ENCODE measurements at places on chromosomes 4 and X.

DNA sequence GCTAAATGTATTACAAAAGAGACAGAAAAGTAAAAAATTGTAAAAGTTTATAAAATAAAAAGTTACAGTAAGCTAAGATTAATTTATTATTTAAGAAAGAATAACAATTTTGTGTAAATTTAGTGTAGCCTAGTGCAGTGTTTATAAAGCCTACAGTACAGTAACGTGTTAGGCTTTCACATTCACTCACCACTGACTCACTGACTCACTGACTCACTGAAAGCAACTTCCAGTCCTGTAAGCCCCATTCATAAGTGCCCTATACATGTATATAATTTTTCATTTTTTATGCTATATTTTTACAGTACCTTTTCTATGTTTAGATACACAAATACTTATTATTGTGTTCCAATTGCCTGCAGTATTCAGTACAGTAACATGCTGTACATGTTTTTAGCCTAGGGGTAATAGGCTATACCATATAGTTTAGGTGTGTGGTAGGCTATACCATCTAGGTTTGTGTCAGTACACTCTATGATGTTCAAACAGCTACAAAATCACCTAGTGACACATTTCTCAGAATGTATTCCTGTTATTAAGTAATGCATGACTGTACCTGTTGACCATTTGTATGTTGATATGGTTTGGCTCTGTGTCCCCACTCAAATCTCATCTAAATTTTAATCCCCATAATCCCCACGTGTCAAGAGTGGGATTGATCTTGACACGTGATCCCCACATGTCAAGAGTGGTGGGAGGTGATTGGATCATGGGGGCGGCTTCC is 57.9 kb downstream of the CFAP299 start:
- DNase-seq: peak; percentile 12

DNA sequence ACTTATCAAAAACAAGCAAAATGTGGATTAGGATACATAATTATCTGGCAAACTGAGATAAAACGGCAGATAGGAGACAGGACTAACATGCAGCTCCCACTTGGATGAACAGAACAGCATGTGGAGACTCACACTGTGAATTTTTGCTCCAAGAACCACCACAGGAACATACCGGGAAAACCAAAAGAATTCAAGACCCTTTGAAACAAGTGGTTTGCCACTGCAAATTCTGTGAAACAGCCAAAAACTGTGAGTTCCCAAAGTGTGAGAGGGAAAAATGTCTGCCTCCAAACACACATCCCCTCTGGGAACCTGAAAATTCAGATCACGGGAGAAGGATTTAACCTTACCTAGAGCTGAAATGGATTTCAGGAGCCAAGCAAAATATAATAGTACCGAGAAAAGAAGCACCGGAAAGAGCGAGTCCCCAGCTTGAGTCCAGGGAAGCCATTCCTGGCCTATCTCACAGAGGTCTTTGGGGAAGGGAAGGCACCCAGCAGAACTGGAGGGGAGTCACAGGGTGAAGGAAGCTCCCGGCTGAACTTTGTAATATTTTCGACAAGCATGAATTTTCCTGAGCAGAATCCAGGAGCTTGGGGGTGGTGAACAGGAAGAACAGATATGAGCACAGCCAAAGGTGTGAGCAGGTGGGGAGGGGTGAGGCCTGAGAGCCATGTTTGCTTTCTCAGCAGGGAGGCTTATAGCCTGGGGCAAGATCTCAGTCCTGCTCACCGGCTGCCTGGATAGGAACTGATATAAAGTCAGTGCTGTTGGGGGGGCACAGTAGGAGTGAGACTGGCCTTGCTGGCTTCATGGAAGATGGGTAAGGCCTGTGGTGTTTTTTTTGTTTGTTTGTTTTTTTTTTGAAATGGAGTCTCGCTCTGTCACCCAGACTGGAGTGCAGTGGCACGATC is 23.9 kb downstream of the MANBA start:
- no peak for DNase-seq

DNA sequence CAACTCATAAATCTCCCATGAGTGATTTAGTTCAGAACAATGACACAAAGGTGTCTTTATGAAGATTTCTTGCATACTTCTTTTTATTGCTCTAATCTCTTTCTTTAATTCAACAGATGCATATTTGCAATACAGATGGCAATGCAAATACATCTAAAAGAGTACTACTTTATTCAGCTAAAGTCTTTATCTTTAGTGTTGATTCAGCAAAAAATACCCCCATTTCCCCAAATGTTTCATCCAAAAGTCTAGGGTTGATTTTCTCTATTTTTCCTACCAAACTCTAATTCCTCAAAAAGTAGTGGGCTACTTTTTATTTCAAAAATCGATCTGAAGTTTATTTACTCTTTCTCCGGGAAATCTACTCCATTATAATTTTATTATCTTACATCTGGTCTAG is 1055.2 kb downstream of the STIM2 start:
- no peak for DNase-seq

- no peak for DNase-seq
Observed at GRCh38 chrX:98371994-98372393, 1488.3 kb downstream of the RPA4 start.

- DNase-seq: no peak
Observed at GRCh38 chr4:125244848-125245450, 69.8 kb upstream of the FAT4 start.

DNA sequence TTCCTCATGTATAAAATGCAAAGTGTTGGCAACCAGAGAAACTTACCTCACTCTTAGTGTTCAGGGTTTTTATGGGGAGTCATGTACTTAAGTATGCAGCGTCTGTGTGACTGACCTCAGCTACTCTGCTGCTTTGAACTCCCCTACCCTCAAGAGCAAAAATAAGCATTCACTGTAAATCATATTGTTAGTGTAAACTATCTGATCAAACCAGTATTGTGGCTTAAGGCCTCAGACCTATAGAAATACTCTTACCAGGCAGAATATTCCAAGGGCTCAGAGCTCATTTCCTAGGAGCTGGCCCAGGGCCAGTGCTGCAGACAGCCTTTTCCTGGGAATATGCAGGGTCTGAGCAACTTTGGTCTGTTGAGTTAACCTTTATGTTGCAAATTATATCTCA is 453.1 kb downstream of the CCSER1 start:
- DNase-seq: no peak

GRCh38 chr4:17780501-17781299 is 721 bp downstream of the FAM184B start:
- no peak for DNase-seq

GRCh38 chr4:657338-657833 is 16.7 kb downstream of the ATP5ME start:
- no peak for DNase-seq

DNA sequence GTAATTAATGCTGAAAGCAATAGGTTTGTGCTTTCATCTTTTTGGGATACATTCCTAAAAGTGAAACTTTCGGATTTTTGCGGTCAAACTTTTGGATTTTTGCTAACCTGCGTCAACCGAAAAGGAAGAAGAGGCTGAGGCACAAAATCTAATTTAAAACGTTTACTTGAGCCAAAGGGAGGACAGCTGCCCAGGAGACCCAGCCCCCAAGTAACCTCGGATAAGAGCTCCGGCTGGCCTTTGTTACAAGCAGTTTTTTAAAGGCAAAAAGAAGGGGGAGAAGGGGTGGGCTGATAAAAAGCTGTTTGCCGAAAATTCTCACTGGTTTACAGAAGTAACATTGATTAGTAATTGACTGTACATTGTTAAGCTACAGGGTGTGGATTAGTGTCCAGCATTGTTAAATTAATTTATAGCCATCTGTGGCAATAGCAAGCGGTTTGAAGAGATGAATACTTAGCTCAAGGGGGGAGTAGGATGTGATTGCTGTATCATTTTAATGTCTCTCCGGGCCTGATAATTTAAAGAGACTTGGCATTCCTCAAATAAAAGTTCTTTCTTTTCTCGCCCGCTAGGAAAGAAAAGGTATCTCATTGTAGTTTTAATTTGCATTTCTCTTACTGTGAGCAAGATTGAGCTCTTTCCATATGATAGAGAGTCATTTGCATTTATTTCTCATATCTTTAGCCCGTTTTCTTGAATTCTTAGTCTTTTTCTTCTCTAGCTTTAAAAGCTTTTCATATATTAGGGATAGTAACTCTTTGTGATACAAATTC is 59.1 kb upstream of the USP9X start:
- no peak for DNase-seq
